ENCODE measurements at places on chromosomes 6 and 20.

DNA sequence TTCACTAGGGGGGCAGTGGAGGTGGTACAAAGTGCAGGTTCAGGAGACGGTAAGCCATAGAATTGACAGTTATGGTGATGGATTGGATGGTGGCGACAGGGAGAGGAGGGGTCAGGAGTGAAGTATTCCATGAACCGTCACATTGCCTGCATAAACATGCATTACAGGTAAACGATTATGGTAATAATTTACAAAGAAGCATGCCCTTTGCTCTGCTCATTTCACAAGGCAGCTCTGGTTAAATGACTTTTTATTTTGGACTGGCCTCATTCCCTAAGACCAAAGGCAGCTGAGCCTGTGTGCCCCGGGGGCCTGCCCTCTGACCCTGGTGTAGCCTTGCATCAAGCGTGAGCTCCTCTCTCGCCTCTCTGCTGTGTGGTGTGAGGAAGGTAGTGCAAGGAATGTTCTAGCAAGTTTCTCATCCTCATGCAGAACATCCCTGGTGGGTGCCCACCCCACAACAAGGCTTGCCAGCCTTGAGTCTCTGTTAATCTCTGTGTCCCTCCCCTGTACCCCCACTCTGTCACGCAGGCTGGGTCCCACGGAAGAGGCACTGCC is 59.0 kb downstream of the PPP1R14C start:
- DNase-seq: no peak

DNA sequence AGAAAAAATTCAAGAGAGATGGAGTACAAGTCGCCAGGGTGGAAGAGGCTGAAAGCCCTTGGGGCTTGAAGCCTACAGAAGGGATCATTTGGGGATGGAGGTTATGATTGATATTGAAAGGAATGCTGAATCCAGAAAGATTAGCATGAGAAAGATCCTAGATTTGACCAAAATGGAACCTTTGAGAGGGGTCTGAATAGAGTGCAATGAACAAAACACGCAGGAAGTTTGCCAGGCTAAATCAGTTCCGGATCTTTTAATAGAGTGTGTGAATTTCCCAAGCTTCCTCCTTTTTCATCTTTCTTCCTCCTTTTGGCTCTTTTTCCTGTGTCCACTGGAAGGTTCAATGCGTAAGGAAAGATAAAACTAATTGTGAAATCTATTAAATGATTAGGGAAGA is 15.3 kb downstream of the IPCEF1 start:
- no peak for DNase-seq

DNA sequence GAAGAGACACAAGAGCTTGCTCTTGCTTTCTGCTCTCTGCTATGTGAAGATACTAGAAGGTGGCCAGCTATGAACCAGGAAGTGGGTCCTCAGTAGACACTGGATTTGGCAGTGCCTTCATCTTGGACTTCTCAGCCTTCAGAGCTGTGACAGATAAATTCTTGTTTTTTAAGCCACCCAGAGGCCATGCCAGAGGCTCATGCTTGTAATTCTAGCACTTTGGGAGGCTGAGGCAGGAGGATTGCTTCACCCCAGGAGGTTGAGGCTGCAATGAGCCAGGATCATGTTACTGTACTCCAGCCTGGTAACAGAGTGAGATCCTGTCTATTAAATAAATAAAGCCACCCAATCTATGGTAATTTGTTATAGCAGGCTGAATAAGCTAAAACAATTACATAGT is 185.5 kb upstream of the SALL4 start:
- DNase-seq: no peak

DNA sequence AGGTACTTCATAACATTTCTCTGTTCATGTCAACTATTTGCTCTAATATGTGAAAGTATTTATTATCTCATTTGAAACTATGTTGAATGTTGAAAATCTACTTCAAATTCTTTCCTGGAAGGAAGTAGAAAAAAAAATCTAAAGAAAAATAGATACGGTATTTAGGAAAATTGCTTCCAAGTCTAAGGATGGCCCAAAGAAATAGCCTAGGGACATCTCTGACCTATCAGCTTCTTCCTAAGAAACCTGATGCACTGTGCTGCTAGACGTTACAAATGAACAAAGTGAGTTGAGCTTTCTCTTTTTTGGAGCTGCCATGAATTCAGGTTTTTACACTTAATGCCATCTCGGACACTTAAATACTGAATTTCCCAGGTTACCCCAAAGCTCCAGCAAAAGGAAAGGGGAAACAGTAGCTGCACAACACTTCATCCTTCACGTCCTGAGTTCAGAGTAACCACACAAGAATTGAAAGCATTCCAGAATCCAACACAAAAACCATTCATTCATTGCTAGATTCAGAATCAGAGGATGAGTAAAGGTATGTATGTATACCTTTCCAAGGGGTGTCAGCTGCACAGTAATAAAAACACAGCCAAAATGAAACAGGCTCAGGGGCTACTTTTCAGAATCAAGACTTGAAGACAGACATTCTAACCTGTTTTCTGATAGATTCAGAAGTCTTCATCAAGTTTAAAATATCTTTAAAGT is 7.9 kb downstream of the RMND1 start:
- no peak for DNase-seq

DNA sequence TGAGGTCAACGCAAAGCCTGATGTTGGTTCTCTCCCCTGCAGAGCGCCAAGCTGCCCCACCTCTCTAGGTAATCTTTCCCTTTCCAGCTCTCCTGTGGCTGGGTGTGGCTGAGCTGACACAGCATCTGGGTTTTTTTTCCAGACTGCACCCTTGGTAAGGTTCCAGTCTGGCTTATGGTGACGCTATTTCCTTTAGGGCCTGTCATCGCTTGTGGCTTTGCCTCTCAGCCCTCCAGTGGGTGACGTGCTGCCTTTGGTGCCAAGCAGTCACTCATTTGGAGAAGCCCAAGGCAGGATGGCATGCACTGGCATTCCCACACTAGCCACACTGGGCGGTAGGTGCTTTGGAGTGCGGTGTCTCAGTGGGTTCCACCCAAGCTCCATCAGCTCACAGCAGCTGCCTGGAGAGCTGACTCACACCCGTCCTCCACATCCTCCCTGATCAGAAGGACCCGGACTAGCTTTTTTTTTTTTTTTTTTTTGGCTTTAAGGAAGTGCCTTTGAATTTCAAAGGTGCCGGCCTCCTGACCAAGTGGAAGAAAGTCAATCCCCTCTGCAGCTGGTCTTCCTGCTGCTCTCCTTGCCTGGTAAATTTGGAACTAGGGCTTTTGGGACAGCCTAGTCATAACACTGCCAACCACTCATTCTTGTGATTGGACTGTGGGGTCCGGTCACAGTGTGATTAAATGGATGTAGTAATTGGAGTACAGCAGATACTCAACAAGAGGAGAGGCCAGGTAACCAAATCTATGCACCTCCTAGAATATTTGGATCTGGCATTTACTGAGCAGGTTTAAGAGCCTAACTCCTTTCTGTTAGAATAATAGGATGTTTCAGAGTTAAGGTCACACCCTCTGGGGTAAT is 153.6 kb downstream of the CD83 start:
- no peak for DNase-seq

DNA sequence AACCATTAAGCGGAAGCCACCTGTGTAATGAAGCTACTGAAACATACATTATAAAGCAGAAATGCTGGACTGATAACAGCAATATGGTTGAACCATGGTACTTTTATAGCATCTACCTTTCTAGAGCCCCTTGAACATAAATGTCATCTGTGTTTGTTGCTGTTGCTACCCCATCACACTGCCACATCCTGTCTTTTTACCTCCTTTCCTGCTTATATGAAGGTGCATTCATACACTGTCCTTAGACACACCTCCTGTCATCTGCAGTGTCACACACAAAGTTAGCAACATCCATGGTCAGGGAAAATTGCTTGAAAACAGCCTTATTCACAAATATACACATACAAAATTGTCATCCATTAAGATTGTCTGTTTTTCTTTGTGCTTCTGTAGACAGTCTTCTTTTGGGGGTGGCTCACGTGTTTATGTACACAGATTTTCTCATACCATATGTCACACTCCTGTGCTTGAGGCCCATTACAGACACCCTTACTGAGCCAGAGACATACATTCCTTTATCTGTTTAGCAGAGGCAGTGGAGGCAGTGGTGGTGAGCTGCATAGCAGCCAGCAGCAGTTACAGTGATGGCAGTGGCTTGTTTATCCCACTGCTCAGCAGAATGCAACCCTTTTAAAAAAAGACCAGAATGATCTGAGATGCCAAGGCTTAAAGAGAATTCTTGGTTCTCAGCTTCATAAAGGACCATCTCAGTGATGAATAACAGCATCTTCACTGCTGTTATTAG is 25.9 kb downstream of the C6orf62 start:
- no peak for DNase-seq

- DNase-seq: no peak
Measured at GRCh38 chr6:6969761-6970223, 138.0 kb upstream of the RREB1 start.

- no peak for DNase-seq
Measured at GRCh38 chr20:44489223-44489622, 13.5 kb downstream of the TTPAL start.

DNA sequence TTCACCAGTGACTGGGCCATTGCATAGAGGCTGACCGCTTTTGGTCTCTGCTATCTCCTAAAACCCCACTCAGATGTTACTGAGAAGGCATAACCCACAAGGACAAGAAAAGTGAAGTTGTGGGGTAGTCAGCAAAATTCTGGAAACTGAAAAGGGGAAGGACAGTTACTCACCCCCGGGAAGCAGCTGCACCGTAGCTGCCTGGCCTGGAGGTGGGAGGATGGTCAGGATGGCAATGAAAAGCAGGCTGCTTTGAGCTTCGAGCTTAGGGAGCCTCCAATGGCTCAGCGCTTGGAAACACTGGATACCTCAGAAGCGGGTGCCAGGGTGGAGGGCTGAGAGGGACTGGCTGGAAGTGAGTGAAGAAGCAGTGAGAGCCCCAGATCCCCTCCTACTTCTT is 56.0 kb downstream of the KCNK5 start:
- DNase-seq: no peak

- DNase-seq: no peak
Measured at GRCh38 chr20:40192081-40192480, 497.0 kb downstream of the MAFB start.

GRCh38 chr20:21633829-21634228 is 71.6 kb upstream of the PAX1 start:
- no peak for DNase-seq

- no peak for DNase-seq
Measured at GRCh38 chr20:62770111-62770910, 26.0 kb upstream of the MRGBP start.

DNA sequence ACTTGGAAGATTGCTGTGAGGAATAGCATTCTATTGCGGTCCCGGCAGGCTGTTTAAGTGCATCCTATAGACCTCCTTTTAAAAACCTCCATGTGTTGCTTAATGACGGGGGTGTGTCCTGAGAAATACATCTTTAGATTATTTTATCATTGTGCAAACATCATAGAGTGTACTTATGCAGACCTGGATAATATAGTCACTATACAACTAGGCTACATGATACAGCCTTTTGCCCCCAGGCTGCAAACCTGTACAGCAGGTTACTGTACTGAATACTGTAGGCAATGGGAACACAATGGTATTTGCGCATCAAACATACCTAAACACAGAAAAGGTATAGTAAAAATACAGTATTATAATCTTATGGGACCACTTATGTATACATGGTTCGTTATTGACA is 175.6 kb downstream of the RNF144B start:
- DNase-seq: no peak

DNA sequence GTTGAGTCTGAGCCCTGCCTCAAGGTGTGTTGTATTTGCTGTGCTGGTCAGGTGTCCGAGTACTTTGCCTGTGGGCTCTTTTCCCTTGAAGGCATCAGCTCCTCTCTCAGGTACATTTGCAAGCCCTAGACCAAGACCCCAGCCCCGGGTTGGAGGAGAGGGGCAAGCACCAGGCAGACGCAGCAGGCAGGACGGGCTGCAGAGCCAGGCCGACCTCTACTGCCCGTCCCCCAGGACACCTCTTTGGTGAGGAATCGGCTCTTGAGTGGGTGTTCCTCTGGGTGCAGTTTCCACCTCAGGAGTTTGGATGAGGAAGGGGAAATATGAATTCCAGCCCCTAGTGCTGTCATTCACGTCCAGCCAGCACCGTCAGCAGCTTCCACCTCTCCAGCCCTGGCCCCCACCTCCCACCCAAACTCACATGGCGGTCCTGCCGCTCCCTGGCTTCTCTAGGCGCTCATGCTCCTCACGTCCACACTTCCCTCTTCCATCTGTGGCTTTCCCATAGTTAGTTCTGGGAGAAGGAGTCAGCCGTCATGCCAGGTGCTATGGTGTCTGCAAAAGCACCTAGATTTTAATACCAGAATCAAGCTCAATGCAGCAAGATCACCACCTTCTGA is 183.9 kb downstream of the DLL1 start:
- DNase-seq: no peak

- no peak for DNase-seq
Measured at GRCh38 chr6:133359256-133359655, 118.1 kb downstream of the EYA4 start.

DNA sequence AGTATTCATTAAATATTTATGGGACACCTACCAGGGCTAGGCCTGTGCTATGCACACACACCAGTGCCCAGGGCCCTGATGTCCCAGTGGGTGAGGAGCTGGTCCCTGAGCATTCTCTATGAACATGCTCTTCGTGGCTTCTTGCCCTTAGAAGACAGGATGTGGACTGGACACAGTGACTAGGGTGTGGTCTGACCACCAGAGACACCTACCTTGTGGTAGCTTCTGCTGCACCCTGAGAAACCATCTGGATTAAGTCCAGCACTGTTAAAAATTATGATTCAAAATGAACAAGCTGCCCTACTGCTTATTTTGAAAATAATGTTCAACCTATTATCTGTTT is 112.9 kb upstream of the RPS6KA2 start:
- DNase-seq: no peak

DNA sequence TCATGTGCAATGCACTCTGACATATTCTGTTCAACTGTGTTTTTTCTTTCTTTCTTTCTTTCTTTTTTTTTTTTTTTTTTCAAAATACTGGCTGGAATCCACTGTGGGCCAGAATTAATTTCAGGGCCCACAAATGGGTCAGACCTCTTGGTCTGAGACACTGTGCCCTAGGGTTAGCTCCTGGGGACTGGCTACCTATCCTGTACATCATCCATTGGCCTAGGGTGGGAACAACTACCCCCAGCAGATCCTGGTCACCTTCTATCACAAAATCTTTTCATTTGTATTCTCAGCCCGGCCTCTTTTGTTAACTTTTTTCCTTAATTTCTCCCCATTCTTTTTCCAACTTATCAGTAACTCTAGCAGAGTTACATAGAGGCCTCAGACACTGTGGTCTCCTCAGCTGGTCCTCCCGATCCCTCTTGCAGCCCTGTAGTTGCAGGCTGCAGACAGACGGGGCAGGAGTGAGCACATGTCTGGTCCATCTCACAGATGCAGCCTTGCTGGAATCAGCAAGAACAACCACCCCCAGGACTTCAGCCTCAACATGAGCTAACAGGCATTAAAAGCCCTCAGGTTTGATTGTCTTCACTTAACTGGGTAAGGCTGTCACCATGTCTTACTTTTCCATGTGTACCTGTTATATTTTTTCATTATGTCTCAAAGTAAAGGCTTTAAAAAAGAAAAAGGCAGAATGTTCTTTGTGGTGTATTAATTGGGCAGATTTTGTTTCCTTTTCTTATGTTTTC is 41.3 kb downstream of the TXLNB start:
- DNase-seq: peak; percentile 60

GRCh38 chr20:50676858-50677257 is 14.5 kb downstream of the RIPOR3 start:
- no peak for DNase-seq

Data from endothelial cell of umbilical vein (primary cell).